Stimulated activated CD8-positive, alpha-beta memory T cell treated with anti-CD3 and anti-CD28 coated beads, Interleukin-15, amount 100 ng/mL, for 4 hours (primary cell): ENCODE measurements at places on chromosomes 12 and 14.

DNA sequence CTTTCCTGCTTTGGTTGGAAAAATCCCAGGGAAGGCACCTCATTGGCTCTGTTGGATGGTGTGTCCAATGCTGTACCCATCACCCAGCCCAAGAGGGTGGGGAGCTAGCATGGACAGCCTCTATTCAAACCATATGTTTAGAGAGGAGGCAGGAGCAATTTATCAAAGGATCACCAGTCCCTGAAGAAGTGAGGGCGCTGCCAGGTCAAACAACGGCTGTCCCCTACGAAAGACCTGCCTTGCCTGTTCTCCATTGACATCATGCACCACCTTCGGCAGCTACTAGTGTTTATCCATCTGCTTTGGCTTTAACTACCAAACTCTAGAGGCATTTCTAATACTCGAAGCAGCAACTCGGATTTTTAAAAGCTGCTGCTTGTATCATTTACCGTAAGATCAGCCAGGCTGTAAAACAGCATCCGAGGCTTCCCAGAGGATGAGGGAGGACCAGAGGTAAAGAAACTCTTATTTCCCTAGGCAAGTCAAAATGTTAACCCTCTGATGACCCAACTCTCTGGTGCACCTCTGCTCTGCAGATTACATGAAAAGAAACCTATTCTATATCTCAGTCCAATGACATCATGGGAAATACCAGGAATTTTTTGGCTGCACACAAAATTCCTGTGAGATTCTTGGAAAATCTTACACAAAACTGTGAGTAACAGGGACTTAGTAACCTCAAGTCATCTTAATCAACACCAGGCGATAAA lies 720.9 kb upstream of the TBX3 start:
- no peak for DNase-seq

- DNase-seq = no peak
These were observed 17.4 kb downstream of the FAM181A start for GRCh38 chr14:93944348-93945069.

- no peak for DNase-seq
These were observed 227.3 kb upstream of the USP15 start for GRCh38 chr12:62032870-62033269.

DNA sequence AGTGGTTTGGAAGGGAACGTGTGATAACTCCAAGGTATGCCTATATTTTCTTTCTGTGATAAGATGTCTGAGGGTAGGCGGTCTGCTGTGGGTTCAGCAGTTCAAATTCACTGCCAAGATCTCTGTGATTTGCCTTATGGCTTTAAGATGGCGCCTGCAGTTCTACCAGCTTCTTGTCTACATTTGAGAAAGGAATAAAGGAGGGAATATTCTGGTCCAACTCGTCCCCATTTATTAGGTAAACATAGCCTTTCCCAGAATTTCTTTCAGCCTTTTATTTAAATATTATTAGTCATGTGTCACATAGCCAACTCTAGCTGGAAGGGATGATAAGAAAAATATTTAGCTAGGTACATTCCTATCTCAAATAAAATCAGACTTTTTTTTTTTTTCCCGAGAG lies 48.8 kb downstream of the KCNJ8 start:
- DNase-seq = no peak

DNA sequence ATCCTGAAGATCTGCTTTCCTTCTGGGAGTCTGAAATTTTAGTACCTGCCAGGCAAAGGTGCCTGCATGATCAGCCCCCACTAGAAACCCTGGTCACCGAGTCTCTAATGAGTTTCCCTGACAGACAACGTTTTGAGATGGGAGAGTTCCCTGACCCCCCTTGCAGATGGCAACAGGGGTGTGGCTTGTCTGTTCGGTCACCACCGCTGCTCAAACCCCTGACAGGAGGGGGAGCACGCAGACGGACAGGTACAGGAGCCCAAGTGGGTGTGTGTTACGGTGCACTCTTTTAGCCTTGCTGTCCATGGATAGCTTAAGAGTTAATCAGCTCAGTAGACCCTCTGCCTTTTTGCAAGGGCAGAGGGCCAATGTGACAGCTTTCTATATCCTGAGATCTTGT lies 19.3 kb upstream of the CDKN3 start:
- DNase-seq = no peak
